ENCODE measurements at places on chromosomes 1 and 21. TPM values are rescaled to one million over a fixed set of nuclear protein-coding genes. Genes with fewer than 3 reads are reported as not detected.

DNA sequence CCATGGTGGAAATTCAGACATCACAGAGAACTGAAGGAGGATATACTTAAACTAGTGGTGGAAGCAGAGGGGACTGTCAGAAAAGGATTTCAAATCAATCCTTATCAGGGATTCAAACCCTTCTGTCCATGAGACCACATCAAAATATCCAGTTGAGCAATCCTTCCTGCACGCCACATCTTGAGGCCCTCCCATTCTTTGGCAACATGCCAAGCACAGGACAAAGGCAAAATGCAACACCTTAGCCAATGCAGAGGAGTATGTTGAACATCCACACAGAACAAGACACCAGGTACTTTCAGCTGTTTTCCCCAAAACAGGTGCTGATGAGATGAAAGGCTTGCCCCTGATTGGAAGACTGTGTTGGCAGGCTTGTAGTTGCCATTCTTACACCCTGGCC, 81.8 kb upstream of the PLXNA2 start:
- no peak for DNase-seq

The LYPD8 gene
- polyA plus RNA-seq, result not detected

GRCh38 chr1:16172964-16173446, 17.1 kb upstream of the EPHA2 start:
- DNase-seq, result peak; percentile 45

The LCE1B gene
- polyA plus RNA-seq, result not detected

The ELAVL4 gene
- not detected for polyA plus RNA-seq

DNA sequence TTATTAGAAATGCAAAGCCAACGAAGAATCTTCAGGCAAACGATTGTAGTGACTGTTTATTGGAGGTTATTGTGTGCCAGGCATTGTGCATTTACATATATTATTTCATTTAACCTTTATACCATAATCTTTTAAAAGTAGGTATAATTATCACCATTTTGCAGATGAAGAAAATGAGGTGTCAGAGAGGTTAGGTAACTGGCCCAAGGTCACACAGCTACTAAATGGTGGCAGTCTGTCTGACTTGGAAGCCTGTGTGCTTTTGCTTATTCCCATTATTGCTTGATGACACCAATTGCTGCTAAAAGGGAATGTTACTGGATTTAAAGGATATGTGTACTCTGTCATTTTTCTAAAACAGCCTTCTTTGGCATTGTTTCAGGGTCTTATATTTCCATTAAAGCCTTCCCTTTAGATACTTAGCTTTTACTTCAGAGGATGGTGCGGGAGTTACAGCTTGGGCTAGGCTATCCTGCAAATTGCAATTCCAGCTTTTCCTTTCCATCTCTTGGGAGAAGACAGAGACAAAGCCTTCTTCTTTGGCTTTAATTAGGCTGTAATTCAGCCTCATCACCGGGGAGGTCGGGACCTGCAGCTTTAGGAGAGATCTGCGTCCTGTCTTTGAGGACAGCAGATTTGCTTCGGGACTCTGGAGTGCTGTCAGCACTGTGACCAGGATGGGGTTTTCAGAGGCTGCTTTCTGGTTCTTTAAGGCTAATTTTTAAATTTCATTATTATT, 37.4 kb upstream of the ERRFI1 start:
- DNase-seq, result no peak

DNA sequence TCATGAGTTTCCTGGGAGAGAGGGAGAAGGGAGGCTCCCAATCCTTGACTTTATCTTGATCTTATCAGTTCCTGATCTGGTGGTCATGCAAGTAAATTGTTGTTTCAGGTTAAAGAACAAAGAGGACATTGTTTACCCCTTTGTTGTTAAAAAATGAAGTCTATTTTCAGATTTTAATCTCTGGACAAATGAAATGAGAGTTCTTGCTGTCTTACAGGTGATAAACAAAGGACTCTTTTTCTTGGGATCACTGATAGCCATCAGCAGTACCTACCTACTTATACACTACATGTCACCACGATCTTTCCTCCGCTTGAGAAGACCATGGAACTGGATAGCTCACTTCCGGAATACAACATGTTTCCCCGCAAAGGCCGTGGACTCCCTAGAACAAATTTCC, 48.4 kb downstream of the CHML start:
- no peak for DNase-seq

- DNase-seq, result no peak
Measured at GRCh38 chr1:218472885-218473284, 127.7 kb downstream of the TGFB2 start.

GRCh38 chr1:103584537-103584936, 13.1 kb downstream of the AMY2B start:
- DNase-seq, result no peak

- DNase-seq, result no peak
Measured at GRCh38 chr1:218828125-218828650, 345.5 kb upstream of the LYPLAL1 start.

- no peak for DNase-seq
Measured at GRCh38 chr1:205934788-205935187, 8.5 kb downstream of the SLC26A9 start.

DNA sequence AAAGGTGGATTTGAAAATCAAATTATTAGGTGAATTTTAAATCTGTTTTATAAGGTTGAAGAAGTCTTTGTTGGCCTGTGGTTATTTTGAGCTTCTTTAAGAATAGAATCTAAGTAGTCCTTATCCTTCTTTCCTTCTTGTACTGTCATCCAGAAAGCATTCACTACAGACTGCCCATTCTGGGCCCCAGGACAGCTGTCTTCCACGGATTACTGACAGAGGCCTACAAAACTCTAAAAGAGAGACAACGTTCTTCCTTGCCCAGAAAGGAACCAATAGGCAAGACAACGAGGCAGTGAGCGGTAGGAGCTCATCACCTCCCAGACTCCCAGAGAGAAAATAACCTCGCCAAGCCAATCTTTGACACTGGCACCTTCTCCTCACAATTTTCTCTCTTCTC, 24.4 kb upstream of the PIGC start:
- DNase-seq, result no peak

The ACTL8 gene
- 0.09 TPM for polyA plus RNA-seq

- DNase-seq, result no peak
Measured at GRCh38 chr1:30790850-30791778, 33.5 kb upstream of the LAPTM5 start.

DNA sequence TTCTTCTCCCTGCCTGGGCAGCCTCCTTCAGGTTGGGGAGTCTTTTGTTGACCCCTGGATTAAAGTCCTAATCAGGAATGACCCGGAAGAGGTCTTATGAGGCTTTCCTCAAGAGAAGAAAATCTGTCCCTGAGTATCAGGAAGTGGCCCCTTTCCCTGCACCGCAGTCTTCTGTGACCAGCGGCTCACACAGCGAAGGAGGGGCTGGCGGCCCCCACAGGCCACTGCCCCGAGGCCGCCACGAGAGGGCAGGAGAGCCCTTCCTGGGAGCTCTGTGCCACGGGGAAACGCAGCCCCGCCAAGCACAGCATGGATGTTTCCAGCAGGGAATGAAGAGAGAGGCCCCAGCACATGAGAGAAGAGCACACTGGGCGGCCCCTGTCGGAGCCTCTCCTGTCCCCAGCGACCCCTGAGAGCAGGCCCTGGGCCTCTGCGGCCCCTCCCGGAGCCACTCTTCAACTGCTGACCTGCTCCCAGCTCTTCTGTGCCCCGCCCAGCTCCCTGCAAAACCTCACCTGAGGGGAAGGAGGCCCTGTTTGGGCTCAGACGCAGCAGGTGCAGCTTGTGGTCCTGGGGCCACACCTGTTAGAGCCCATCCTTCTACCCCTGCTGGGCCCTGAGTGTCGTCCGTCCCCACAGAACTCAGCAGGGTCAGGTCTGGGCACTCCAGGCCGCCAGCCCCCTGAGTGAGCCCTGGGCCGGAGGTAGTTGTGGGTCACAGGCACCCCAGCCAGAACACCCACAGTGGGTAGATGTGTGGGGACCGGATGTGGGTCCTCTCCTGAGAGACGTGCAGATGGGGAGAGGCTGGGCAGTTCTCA, 4.9 kb upstream of the POFUT2 start:
- DNase-seq, result peak; percentile 86

The KPRP gene
- not detected for polyA plus RNA-seq

- DNase-seq, result peak; percentile 84
Measured at GRCh38 chr1:41662765-41663437, 178.4 kb upstream of the EDN2 start.

The C2CD2 gene
- 15.6 TPM for polyA plus RNA-seq

The BLACAT1 gene
- polyA plus RNA-seq, result 0.03 TPM

- DNase-seq, result peak; percentile 37
Measured at GRCh38 chr1:180247061-180247460, 17.0 kb downstream of the LHX4 start.

GRCh38 chr1:224454402-224455055, 19.9 kb upstream of the WDR26 start:
- no peak for DNase-seq

The CHIA gene
- polyA plus RNA-seq, result not detected

- DNase-seq, result no peak
Measured at GRCh38 chr1:151893176-151893924, 16.0 kb downstream of the THEM4 start.

GRCh38 chr21:42093991-42094421, 22.9 kb downstream of the UMODL1 start:
- peak; percentile 93 for DNase-seq

GRCh38 chr1:108719656-108720435, 7.1 kb downstream of the FNDC7 start:
- DNase-seq, result peak; percentile 90

GRCh38 chr1:220876511-220877376, 2.5 kb upstream of the HLX start:
- no peak for DNase-seq

The F13B gene
- not detected for polyA plus RNA-seq

- DNase-seq, result no peak
Measured at GRCh38 chr1:17671741-17672140, 83.4 kb upstream of the ACTL8 start.

The NBPF6 gene
- polyA plus RNA-seq, result not detected

DNA sequence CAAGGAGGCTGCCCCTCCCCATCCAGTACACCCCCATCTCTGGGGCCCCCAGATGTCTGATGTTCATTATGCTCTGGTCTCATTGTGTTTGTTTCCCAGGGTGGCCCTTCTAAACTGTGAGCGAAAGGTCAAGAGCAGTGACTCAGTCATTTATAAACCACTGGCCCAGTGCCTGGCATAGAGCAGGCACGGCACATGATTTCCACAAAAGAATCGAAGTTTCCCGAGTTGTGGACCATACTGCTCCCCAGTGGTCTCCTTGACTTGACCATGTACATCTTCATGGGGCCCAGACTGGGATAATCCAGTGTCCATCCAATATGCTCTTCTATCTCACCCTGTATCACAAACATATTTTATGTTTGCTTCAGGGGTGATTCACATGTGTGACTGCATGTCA, 153.3 kb downstream of the NR5A2 start:
- peak; percentile 59 for DNase-seq

The VHLL gene
- not detected for polyA plus RNA-seq

Data from IMR-90 (cell line).